ENCODE measurements at places on chromosomes 12 and 14. TPM values are rescaled to one million over a fixed set of nuclear protein-coding genes. Genes with fewer than 3 reads are reported as not detected.

DNA sequence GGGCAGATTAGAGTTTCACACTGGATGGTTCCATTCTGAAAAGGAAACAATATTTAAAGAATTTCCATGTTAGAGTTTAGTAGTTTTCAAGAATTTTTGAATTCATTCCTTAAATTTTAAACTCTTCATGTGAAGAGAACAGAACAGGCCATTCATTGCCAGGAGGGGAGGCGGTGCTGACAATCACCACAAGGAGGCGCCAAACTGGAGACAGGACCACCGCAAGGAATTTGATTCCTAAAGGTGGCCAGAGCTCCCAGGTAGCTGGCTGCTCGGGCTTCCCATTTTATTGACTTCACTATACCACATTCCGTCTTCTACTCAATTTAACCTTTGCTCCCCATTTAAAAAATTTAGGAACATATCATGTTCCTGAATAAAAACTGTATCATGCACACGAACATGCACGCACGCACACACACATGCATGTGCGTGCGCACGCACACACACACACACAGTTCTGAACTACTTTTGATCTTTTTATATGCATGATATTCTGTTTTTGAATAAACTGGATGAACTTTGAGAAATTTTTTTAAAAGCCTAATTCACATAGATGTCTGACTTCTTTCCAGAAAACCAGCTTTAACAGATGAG is 101.2 kb downstream of the NELL2 start:
- peak; percentile 74 for DNase-seq

DNA sequence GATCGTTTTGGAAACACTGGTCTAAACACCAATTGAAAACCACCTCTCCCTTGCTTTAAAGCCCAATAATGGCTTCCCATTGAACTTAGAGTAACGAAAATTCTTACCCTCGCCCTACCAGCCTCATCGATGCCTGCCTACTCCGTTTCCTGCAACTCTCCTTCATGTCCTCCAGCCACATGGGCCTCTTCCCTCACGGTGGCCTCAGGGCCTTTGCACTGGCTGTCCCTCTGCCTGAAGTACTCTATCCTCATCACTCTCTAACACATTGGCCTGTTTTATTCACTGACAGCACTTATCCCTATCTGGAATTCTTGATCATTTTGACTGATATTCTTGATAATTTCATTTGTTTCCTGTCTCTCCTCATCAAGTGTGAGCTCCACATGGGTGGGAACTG is 46.8 kb downstream of the MOK start:
- no peak for DNase-seq

- DNase-seq = peak; percentile 70
Measured at GRCh38 chr12:20368114-20368650, at the start of gene PDE3A. Gene PDE3A, plus strand, starts transcription at chr12:20368537. Its CDS starts 748 bp downstream, at chr12:20369285.

Gene BRAP
- total RNA-seq = 99.1 TPM

DNA sequence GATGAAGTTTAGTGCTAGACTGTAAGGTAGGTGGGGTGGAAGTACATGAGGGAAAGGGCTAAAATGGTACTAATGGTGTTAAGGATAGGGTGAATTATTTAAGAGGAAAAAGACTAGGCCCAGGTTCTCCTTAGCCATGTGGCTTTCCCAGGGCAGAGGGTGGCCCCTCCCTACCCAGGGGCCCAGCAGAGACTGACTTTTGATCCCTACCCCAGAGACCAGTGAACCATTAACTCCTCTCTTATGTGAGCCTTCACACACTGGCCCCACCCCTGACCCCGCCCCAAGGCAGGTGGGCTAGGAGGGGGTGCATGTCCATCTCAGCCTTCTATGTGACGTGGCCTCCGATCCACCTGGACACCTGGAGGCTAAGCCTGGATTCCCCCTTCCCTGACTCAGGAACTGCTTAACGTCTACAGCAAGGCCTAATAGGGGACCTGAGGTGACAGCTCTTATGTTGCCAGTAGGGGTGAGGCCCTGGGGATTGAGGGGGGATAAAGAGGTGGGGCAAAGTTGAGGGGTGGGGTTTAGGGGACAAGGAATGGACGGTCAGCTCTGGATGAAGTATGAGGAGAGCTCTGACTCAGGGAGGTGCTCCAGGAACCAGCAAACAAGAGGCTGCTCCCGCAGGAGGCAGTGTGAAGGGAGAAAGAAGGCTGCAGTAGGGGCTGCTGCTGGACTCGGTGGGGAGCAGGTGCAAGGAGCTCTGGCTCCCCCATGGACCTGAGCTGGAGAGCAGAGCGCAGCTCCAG is 757 bp downstream of the SLC39A5 start:
- DNase-seq = no peak

Gene SPIC
- not detected for total RNA-seq
